Natural killer cell (primary cell): ENCODE measurements at places on chromosomes 7 and 10. TPM values are rescaled to one million over a fixed set of nuclear protein-coding genes. Genes with fewer than 3 reads are reported as not detected.

DNA sequence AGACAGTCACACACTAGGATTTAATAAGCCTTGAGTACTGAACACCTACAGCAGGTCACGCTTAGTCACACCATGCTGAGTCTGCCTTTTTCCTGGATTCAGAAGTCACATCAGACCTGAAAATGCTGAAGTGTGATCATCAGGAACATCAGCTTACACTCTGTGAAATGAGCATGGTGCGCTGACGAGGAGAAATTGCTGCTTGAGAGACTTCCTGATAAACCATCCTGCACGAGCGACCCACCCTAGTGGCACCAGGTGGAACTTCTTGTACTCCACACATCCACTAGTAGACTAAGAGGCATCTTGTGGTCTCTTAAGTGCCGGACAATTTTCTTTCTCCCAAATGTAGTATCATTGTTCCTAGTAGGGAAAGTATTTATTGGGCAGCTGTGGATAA, 51.8 kb upstream of the MRLN start:
- no peaks in the 10 kb centered on the region for H3K27me3 ChIP-seq
- no peak overlapping the region for H3K27ac ChIP-seq
- peak; percentile 7 for DNase-seq
- H3K4me1 ChIP-seq, result no peaks in the 10 kb centered on the region
- H3K36me3 ChIP-seq, result peaks cover 58% of the 10 kb centered on the region

- no peak for DNase-seq
- no peak overlapping the region for H3K4me3 ChIP-seq
- H3K4me1 ChIP-seq, result peaks cover 6% of the 10 kb centered on the region
- H3K36me3 ChIP-seq, result no peaks in the 10 kb centered on the region
- H3K27ac ChIP-seq, result no peak overlapping the region
- H3K27me3 ChIP-seq, result no peaks in the 10 kb centered on the region
Observed at GRCh38 chr7:106737202-106737562, 76.2 kb upstream of the CCDC71L start.

Gene MINDY4
- total RNA-seq, result 1.7 TPM

Gene SCIN
- 0.08 TPM for total RNA-seq

Gene LHPP
- 12.3 TPM for total RNA-seq

DNA sequence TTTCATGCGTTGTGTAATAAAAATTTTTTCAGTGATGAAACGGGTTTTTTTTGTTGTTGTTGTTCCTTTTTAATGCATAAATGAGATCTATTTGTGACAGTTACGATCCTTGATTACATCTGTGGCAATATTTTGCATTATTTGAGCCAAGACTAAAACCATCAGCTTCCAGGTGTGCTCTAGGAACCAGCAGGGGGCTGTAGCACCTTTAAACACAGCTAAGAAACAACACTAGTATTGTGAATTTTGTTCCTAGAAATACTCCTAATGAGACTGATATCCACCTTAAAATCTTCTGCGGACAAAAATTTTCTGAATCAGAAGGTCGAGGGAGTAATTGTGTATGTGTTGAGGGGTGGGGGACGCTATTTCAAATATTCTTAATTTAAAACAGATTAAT, 52.6 kb downstream of the FGFBP3 start:
- H3K27ac ChIP-seq, result no peak overlapping the region
- H3K27me3 ChIP-seq, result no peaks in the 10 kb centered on the region
- no peak for DNase-seq
- H3K36me3 ChIP-seq, result peaks cover 74% of the 10 kb centered on the region
- H3K4me1 ChIP-seq, result no peaks in the 10 kb centered on the region

Gene FZD1
- total RNA-seq, result 0.80 TPM

Gene PNLIPRP3
- not detected for total RNA-seq

Gene HOXA5
- total RNA-seq, result 0.29 TPM

- no peaks in the 10 kb centered on the region for H3K4me1 ChIP-seq
- H3K27me3 ChIP-seq, result peaks cover 5% of the 10 kb centered on the region
- no peak overlapping the region for H3K4me3 ChIP-seq
- H3K36me3 ChIP-seq, result no peaks in the 10 kb centered on the region
- no peak overlapping the region for H3K27ac ChIP-seq
- DNase-seq, result no peak
Observed at GRCh38 chr10:114917459-114917858, 20.5 kb upstream of the TRUB1 start.

Gene CLCN1
- total RNA-seq, result 0.19 TPM

DNA sequence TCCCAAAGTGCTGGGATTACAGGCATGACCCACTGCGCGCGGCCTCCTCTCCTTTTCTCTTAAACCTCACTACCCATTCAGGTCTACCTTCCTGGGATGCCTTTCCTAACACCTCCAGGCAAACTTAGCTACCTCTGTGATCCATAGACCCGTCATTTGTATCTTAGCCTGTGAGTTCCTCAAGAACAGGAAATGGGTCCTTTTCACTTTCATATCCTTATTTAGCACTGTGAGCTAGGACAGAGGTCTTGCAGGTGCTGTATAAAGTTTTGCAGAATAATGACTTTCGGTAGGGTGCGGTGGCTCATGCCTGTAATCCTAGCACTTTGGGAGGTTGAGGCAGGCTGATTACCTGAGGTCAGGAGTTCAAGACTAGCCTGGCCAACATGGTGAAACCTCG, 215.7 kb downstream of the RELN start:
- H3K27me3 ChIP-seq, result no peaks in the 10 kb centered on the region
- no peak overlapping the region for H3K4me3 ChIP-seq
- no peak overlapping the region for H3K27ac ChIP-seq
- no peaks in the 10 kb centered on the region for H3K4me1 ChIP-seq
- H3K36me3 ChIP-seq, result no peaks in the 10 kb centered on the region

Gene THSD7A
- total RNA-seq, result 8.6 TPM

Gene PHKG1
- 5.0 TPM for total RNA-seq

DNA sequence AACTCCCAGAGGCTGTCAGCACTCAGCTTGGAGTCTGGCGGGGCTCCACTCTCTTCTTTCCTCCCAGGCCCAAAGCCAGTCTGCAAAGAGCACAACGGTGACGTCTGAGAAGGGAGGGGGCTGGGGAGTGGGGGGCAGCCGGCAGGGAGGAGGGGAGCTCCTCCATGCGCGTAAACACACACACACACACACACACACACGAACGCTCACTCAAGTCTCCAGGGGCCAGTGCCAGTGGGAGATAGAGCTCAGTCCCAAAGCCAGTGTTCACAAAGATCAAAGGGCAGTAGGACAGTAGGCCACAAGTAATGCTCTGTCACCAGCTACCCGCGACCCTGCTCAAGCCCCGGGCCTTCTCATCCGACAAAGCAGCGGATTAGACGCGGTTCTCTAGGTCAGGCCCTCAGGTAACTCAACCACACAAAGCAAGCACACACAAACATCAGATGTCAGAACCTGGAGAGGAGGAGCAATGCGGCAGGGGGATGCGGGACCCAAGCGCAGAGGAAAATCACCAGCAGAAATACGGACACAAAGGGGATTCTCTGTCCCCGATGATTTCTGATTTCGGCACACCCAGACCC, 19.9 kb downstream of the TCAF1 start:
- H3K4me3 ChIP-seq, result no peak overlapping the region
- H3K27me3 ChIP-seq, result peaks cover 13% of the 10 kb centered on the region
- DNase-seq, result no peak
- peaks cover 13% of the 10 kb centered on the region for H3K4me1 ChIP-seq
- no peak overlapping the region for H3K27ac ChIP-seq

Gene ZNF679
- total RNA-seq, result not detected

DNA sequence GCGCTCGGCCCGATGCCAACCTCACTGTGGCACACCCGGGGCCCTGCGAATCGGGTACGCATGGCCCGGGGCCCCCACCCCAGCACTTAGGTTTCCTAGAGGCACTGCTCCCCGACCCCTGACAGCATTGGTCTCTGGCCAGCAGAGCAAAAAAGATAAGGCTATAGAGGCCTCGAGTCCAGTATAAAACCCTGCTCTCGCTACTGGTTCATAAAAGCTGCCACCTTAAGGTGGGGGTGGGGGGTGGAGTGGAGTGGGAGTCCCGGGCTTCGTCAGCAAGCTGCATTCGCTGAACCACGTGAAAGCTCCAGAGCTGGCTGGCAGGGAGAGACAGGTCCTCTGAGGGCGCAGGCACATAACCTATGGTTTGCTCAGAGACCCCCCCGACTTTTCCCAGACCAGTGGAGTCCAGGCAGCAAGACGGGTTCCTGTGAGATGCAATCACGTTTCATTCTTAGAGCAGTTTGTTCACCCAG, 1.3 kb downstream of the KAZALD1 start:
- no peak overlapping the region for H3K27ac ChIP-seq
- H3K36me3 ChIP-seq, result no peaks in the 10 kb centered on the region
- H3K4me3 ChIP-seq, result peak overlapping the region; percentile 14
- H3K27me3 ChIP-seq, result peaks cover 41% of the 10 kb centered on the region
- DNase-seq, result no peak
- peaks cover 58% of the 10 kb centered on the region for H3K4me1 ChIP-seq

DNA sequence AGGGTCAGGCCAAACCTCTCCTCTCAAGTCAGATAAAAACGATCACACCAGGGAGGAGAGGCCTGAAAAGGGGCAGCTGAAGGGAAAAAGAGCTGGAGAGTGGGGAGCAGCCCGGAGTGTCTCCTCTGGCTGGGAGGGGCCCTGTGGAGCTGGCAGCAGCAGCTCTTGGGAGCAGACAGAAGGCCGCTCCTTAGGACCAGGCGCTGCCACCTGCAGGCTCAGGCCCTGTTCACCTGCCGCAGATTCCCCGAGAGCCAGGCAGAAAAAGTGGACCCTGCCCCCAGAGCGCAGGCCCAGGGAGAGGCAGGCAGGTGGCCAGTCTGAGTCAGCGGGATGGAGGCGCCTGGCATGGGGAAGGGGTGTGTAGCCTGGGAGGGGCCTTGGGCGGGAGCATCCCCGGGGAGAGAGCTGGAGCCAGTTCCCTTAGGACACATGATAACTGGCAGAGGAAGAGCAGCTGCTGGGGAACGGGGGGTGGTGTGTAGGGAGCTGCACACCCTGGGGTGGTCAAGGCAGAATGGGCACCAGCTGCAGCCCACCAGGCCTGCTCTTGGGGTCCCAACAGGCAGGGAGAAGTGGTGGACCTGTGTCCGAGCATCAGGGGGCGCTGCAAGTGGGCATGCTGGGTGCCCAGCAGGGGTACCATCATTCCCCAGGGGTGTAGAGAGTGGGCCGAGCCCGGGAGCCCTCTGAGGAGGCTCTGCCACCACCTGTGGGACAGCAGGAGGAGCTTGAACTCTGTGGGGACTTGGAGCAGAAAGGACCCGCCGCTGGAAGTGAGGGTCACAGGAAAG, 177.2 kb upstream of the RHEB start:
- peaks cover 8% of the 10 kb centered on the region for H3K4me1 ChIP-seq
- H3K4me3 ChIP-seq, result no peak overlapping the region

Gene NEUROD6
- not detected for total RNA-seq

- DNase-seq, result no peak
- H3K4me1 ChIP-seq, result peaks cover 16% of the 10 kb centered on the region
- H3K4me3 ChIP-seq, result no peak overlapping the region
- H3K36me3 ChIP-seq, result no peaks in the 10 kb centered on the region
- no peaks in the 10 kb centered on the region for H3K27me3 ChIP-seq
- H3K27ac ChIP-seq, result no peak overlapping the region
Observed at GRCh38 chr10:4083509-4084003, 298.5 kb upstream of the KLF6 start.
